Activated T-cell treated with anti-CD3 and anti-CD28 coated beads, Interleukin-2, amount 50 U/mL, for 24 hours (primary cell): ENCODE measurements at places on chromosomes 4 and X.

DNA sequence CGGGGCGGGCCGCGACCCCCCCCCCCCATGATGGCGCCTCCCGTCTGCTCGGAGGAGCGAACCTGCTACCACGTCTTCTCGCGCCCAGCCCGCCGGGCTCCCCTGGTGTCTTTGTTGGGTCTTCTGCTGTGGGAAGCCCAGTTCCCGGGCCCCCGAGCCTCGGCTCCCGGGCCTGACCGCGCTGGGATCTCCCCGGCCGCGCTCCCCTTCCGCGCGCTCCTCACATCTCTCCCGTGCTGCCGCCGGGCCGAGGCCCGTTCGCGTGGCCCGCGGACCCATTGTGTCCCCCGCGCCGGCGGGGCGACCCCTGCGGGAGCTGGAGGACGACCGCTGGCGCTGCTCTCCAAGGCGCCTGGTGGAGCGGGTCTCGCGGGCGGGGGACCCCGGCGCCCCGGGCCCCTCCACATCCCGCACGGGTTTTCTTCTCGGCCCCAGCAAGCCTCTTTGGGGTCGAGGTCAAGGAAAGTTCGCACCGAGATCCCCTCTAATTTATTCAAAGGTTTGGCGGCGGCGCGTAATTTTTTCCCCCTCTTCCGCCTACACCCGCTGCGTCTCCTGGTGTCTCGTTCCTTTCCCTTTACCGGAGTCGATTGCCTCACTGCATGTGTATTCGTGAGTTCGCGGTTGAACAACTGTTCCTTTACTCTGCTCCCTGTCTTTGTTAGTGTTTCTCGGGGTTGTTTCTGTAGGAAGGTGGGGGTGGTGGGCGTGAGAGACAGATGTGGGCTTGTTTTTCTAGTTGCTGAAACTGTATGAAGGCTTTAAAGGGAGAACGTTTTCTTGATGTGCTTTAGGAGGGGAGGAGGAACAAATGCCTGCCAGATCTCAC is 770 bp downstream of the SMAD1 start:
- peak; percentile 84 for DNase-seq

DNA sequence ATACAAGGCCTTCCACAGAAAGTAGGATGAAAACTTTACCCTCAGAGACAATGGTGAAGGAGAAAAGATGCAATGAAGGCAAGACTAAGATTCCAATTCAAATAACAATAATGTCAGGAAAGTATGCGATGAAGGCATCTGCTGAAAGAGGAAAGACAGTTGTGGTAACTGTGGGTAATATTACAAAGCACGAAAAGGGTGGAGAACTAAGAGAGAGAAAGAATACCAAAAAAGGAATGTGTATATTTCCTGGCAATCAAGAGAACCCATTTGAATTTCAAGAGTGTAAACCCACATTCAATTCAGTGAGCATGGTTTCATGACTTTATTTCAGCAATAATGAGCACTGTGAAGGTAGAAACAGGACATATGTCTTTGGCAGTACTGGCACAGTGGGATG is 225.5 kb downstream of the PALLD start:
- no peak for DNase-seq

DNA sequence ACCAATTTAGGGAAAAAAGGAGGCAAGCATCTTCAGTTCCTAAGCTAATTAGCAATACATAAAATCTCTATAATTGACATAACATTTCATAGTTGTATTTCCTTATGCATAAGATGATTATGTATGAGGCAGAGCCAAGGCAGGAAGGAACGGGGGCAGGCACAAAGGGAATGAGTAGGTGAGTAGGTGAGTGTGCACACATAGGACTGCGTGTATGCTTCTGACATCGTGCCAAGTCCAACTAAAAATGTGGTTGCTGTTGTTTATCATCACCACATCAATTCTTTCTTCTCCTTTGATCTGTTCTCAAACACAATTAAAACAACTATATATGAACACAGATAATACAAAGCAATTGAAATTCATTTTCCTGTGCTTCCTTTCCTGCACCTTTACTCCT is 131.2 kb downstream of the UNC5C start:
- DNase-seq = no peak

GRCh38 chr4:76767983-76768382 is 130.0 kb downstream of the SOWAHB start:
- no peak for DNase-seq

- DNase-seq = no peak
These were observed 25.6 kb upstream of the SPP1 start for GRCh38 chr4:87949961-87950360.

DNA sequence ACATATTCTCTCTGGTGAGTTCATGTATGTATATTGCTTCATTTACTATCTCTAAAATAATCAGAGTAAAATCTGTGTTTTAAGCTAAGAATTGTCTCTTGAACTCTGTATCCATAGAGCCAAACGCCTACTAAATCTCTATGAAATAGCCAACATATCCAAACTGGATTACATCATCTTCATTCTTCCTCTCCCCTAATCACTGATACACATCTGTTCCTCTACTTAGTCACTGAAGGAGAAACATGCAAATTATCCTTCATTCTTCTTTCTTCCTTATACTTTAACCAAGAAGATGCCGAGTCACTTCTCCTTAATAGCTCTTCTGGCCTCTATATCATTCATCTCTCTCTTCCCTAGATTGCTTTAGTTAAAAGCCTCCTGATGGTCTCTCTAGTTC is 630.4 kb upstream of the FTHL17 start:
- no peak for DNase-seq

GRCh38 chrX:17860179-17860780 is 818 bp downstream of the RAI2 start:
- peak; percentile 39 for DNase-seq

- no peak for DNase-seq
These were observed 27.8 kb downstream of the ATP11C start for GRCh38 chrX:139905051-139905450.

GRCh38 chr4:74934016-74934831 is 1.3 kb downstream of the PARM1 start:
- no peak for DNase-seq

DNA sequence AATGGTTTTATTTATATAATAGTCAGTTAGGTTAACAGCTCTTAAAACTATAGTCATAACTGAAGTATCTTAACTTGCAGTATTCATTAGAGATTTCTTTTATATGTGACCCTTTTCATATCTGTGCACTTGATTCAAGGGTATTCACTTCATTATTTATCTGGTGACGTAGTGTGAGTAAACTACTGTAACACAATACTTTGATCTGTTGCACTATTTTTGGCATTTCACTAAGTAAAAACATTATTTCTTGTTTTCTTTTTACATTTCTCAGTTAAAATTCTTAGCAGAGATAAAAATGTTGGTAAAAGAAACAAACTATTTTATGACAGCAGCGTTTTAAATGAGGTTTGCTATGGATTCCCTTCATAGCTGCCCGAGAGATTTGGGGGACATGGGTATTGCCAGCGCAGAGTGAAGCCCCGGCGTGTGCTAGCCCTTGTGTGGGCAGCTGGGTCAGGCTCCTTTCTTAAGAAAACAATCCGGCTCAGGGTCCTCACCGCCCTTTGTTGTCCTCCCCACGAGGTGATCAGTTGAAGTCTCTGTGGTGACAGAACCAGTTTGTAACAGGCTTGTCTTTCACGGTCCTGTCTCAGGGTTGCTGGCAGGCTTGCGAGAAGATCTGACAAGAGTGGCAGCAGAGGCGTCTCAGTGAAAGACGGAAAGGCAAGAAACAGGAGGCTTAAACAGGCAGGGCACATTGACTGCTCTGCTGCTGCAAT is 293.4 kb downstream of the BMPR1B start:
- DNase-seq = no peak

- no peak for DNase-seq
These were observed 48.2 kb downstream of the RBM47 start for GRCh38 chr4:40581254-40582140.

DNA sequence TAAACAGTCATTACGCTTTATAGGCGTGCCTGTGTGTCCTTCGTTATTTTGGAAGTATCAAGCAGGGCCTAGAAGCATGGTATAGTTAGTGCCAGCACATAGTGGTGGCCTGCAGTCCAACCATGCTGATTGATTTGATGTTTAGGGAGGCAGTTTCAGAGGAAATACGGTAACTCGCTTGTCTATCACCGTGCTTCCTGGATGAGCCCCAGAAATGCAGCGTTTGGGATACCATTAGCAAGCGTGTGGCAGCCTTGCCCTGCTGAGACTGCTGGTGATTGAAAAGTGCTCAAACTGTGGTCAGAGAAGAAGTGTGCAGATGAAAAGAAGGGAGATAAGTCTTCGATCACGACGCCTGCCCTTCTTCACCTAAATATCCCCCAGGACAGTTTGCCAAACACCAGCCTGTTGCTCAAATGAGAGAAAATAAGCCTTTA is 158.4 kb downstream of the CHIC2 start:
- DNase-seq = no peak

DNA sequence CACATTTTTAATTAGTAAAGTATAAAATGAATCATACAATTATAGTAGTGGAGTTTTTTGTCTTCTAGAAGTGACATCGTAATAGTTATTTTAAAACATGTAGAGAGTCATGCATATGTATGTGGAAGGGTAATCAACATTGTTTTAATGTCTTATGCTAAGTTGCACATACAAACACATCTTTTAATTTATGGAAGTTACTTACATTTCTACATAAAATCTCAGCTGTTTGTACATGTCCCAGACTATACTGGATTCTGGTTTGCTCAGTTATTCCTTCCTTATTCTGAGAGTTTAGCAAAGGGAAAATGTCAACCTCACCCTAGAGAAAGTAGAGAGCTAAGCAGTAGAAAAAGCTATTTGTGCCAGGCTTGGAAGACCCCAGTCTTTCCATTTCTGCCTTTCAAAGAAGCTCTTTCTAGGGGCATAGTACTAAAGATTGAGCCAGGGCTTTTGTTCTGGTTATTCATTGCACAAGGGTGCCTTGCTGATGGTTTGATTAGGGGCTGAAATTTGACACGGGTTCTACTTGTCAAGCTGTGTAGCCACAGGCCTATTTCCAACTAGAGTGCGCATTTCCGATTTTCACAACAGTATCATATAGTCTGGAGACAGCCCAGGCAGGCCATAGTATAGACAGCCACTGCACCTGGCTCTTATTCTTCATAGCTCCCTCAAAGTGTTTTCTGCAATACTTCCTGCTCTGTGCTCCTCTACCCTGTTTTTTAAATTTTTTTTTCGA is 106.3 kb downstream of the RPA4 start:
- DNase-seq = no peak

GRCh38 chrX:41529221-41529620 is 82.1 kb downstream of the NYX start:
- no peak for DNase-seq

DNA sequence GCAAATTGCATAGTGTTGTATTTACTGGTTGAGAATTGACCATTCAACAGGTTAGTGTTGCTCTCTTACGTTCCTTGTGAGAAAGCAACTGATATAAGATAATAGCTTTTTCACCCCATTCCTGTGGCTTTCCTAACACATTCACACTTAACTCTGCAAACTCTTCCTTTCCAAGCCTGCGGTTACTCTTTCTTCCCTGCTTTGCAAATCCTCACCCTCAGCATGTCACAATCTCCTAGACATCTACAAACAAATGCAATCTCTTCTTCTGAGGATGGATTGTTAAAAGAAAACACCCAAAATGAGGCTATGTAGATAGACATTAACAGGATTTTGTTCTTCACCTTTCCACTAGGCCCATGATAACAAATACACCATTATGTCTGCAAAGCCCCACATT is 771.7 kb upstream of the PCDH7 start:
- DNase-seq = no peak

DNA sequence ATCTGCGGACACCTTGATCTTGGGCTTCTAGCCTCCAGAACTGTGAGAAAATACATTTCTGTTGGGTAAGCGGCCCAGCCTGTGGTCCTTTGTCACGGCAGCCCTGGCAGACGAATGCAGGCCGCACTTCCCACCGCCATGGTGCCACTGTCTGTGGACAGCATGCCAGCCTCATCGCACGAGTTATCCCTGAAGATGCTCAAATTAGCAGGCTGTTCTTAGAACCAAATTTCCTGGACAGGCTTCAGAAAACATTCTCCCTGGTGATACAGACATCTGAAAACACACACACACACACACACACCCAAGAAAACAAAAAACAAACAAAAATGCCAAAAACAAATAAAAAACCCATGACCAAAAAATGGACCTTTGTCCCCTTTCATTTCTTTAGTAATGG is 343.5 kb upstream of the GATB start:
- no peak for DNase-seq

DNA sequence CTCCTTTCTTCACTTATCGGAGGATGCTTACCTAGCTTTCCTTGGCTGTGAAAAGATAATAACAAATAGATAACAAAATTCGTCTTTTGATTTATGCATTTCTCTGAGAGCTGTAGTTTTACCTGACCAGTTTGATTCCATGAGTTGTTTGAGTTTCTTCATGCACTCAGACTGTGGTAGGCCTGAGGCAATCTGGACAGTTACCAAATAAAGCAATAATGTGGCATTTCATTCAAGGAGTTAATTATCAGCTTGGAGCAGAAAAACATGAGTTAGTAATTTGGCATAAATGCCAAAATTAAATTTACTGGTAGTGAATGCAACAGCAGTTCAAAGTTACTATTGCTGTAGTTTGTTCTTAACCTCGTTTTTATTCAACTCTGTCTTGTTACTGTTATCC is 53.5 kb downstream of the FABP2 start:
- no peak for DNase-seq

GRCh38 chr4:26736621-26737020 is 124.0 kb upstream of the STIM2 start:
- DNase-seq = no peak

GRCh38 chr4:80448056-80448455 is 112.5 kb downstream of the CFAP299 start:
- no peak for DNase-seq

DNA sequence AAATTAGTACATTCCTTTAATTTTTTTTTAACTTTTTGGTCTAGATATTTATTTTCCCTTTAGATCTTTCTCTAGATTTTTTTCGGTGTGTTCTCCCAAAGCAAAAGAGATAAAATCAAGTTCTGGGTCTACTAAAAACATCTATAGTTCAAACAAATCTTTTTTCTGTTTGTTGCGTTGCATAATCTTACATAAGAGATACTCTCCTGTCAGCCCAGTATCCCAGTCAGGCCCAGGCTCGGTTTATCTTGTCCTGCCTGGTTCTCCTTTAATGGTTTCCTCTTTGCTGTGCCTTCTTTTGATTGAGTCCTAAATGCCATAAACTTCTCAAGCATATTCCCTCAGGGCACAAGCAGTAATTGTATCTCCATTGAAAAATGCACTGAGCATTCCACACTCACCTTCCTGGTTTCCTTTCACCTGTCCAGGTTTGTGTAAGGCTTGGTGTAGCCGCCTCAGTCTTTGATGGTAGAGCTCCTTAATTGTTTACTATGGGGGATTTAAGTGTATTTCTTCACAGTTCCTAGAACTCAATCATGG is 104.9 kb downstream of the TMEM131L start:
- no peak for DNase-seq

GRCh38 chr4:131192318-131192717 is 1956.8 kb upstream of the PCDH10 start:
- DNase-seq = no peak

- no peak for DNase-seq
These were observed 45.4 kb upstream of the FTHL17 start for GRCh38 chrX:31117266-31117665.

DNA sequence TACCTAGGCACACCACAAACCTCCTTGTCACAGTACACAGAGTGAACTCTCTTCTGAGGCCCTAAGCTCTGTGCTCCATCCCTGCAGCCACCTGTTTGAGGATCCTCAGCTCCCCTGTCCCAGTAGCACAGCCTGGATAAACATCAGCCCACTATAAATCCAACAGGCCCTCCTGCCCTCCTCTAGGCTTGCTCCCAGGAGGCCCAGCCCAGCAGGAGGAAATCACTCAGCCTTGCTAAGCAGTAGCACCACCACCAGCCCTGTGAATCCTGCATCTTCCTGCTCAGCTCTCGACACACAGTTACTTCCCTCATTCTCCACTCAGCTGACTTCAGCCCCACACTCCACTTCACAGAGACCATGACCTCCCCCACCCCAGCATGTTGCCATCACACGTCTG is 273.9 kb downstream of the BCOR start:
- no peak for DNase-seq
